ENCODE measurements at places on chromosomes 5 and 9.

- DNase-seq = no peak
These were observed 30.0 kb upstream of the GSN start for GRCh38 chr9:121237916-121238315.

DNA sequence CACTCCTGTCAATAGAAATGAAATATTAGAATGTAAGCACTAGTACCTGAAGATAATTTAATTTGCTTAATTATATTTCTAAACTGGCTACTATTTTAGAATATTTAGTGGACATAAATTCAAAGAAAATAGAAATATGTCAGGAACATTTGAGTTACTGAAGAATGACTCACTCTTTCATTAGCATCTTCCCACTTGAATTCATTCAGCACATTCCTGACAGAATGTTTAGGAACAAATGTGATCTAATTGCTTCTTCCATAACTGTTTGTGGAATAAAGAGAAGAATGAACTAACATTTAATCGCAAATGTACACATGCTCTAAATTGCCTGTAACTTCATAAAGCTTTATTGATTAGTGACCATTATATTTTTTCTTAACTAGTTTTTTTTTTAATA, 306.2 kb upstream of the ADAMTSL1 start:
- no peak for DNase-seq

GRCh38 chr9:22084336-22085035, 75.4 kb upstream of the CDKN2B start:
- DNase-seq = no peak

DNA sequence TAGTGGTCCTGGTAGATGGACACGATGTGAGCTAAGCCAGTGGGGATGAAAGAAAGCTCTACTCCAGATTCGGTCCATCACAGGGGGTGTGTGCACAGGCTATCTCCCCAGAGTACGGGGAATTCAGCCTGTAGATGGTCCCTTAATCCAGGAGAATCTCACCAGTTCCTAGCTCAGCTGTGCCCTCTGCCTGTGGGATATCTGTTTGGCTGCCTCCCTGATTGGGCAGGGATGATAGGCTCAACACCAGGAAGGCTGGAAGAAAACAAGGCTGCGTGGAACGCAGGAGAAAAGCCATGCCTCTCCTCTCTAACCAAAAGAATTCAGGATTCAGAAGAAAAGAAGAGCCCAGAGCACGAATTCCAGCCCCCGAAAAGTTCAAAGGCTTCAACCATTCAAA, 40.9 kb downstream of the VLDLR start:
- DNase-seq = no peak

DNA sequence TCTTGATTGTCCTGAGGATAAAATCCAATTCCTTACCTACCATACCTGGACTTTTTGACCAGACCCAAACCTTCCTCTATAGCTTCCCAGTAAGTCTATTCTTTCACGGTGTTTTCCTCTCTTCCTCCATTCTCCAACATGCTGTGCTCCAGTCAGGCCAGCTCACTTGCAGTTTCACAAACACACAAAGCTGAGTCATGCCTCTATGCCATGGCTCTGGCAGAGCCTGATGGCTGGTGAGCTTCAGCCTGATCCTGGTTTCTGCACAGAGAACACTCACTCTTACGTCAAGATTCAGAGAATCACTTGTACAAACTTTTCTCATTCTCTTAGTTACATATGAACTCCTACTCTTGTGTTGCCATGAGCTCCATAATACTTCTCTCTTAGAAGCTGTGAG, 27.7 kb upstream of the PAX5 start:
- DNase-seq = no peak

GRCh38 chr5:83844449-83845068, 123.9 kb upstream of the HAPLN1 start:
- no peak for DNase-seq

DNA sequence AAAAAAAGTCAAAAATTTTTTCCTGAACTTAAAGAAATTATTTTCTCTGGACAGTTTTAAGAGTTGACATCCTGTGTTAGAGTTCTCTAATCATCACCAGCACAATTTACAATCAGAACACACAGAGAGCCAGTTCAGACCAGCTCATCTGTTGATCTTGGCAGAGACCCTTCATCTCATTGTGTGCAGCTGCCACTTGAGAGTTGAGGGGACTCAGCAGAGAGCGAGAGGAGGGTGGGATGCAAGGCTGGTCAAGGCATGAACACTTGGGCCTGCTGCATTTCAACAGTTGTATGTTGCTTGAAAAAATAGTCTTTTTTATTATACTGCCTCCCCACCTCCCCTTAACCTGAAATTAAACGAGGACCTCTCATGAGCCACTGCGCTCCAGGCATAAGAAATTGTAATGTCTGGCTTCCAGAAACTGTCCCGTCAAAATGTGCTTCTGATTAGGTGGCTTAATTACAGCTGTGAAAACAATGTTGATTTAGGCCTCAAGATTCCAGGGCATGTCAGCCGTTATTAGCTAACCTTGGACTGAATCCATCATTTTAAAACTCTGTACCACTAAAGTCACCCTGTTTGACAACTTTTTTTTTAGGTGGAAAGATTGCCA, 383.6 kb downstream of the CCDC171 start:
- no peak for DNase-seq

DNA sequence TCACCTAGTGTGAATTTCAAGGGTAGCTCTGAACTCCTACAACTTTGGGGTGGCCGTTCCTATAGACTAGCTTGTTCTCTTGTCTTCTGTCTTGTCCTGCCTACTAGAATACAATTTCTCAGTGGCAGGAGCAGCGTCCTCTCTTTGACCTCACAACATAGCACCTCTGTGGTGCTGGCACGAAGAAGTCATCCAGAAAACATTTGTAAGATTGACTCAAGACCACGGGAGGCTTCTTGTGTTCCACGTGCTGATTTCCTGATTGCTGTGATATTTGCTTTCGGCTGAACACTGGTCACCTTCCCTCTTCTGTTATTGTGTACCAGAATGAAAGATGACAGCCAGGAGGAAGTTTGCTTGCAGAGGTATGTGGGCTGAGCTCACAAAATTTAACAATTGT, 27.0 kb downstream of the SLC1A1 start:
- DNase-seq = no peak

DNA sequence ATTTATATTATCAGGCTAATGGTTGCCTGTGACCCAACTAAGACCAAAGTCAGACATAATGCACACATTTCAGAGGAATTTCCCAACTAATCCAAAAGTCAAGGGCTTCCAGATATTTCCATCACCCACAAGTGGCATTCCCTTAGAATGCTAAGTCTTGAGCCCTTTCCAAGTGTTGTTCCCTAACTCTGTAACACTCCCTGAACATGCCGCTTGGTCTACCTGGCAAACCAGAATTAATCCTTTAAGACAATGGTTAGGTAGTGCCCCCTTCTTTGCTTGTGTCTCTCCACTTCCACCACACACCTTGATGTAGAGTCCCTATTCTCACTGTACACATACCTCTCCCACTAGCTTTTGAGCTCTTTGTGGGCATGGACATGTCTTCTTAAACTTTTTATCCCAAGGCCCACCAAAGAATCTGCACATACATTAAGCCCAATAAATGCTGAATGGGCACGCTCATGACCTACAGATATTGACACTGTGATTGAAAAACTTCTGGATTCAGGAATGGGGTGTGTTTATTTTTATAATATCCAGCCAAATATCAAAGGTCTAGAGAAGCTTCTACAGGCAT, 37.8 kb upstream of the IFNE start:
- no peak for DNase-seq

GRCh38 chr9:28264368-28264767, 691.1 kb upstream of the C9orf72 start:
- DNase-seq = no peak

GRCh38 chr5:69136293-69136692, 30.7 kb upstream of the CCNB1 start:
- DNase-seq = no peak

DNA sequence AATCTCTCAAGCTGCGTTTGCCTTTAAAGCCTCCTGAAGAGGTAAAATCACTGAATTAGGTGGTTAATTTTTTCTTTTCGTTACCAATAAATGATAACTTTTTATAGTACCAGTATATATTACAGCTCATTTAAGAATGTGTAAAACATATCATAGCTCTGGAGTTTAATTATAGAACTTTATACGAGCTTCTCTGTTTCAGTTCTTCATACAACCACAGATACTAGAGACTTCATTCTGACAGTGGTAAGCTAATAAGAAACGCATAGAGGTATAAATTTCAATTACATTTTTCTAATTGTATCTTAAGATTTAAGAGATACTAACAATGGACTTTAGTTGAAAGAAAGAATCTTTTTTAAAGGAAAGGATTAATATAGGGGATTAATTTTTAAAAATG, 73.9 kb downstream of the PBX3 start:
- no peak for DNase-seq

DNA sequence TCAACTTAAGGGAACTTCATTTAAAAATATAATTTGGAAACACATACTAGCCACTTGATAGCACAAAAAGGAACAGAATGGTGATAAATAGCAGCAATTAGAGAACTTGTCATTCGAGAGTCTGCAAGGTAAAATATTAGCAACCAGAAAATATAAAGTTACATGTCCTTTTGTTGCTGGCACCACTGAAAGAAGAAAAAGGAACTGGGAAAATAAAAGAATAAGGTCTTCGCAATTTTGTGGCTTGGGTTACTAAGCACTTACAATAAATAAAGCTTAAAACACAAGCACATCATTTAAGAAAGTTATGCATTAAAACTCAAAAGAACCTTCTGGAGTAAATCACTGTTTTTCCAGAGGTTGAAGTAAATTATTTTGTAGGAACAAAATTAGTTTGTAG, 149.9 kb upstream of the FBN2 start:
- no peak for DNase-seq

- DNase-seq = no peak
These were observed 137.0 kb downstream of the COL23A1 start for GRCh38 chr5:178453224-178453623.

- DNase-seq = no peak
These were observed 2.5 kb upstream of the TCF7 start for GRCh38 chr5:134111741-134112647.

- no peak for DNase-seq
These were observed 206.8 kb downstream of the CD180 start for GRCh38 chr5:66989781-66990180.

GRCh38 chr9:135886147-135886981, 21.0 kb downstream of the CAMSAP1 start:
- DNase-seq = no peak

DNA sequence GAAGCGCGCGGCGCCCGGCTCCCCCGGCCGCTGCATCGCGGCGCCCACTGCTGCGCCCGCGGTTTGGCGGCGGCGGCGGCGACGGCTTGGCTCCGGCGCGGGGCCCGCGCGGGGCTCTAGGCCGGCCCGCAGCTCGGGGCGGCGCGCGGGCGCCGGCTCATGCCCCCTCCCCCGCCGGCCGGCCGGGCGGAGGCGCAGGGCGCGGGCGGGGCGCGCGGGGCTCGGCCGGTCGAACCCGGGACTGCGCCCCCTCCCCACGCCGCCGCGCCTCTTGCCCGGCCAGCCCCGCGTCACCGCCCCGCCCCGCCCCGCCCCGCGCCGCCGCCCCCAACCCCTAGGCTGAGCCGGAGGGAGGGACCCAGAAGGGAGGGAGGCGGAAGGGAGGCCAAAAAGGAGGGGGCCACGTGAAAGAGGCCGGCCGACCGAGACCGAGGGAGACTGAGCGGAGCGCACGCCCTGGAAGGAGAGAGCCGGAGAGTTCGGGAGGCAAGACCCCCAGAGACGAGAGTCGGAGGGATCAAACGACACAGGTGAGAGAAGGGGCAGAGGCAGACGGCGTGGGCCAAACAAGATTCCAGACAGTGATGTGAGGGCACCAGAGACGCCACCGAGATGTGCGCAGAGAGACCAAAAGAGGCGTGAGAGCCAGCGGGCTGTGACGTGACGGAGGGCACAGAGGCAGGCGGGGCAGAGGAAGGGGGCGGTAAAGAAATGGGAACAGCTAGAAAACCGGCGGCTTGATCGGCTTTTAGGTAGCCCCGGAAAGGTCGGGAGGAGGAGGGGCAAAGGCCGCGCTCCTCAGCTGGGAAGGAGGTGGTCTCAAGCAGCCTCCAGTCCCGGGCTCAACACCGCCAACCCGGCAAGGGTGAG, at the start of gene BARX1:
TSS of gene BARX1 (minus strand) at position 245 of the 870 bp plus-strand sequence. CDS start at position 36, 209 bp downstream.
- no peak for DNase-seq
